ENCODE measurements at places on chromosomes 4 and X.

DNA sequence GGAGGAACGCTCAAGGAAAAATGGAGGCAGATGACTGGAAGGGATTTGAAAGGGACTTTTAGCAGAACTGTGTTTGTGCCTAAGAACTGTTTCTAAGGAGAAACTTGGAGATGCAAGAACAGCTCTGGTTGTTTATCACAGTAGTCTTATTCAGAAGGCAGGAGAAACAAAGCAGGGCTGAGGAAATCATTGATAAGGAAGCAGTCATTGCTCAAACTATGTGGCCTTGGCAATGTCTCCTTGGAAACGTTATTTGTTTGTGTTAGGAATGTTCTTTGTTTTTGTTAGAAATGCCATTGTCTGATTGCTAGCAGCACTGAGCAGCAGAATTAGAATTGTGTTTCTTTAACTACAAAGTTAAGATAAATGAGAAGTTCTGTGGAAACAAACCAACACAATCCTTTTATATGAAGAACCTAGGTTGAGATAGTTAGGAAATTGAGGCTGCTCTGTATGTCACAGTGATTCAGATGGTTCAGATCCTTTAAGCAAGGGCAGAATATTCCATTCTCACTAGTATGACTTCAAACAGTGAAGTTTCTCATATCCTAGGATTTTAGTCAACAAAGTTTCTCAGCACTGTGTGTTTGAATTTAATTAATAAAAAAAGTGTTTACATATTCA is 1191.3 kb upstream of the IGFBP7 start:
- no peak for DNase-seq

- DNase-seq, result no peak
These were observed 20.9 kb upstream of the MSANTD1 start for GRCh38 chr4:3227878-3228675.

GRCh38 chr4:53786632-53787031 is 195.3 kb upstream of the LNX1 start:
- DNase-seq, result no peak

DNA sequence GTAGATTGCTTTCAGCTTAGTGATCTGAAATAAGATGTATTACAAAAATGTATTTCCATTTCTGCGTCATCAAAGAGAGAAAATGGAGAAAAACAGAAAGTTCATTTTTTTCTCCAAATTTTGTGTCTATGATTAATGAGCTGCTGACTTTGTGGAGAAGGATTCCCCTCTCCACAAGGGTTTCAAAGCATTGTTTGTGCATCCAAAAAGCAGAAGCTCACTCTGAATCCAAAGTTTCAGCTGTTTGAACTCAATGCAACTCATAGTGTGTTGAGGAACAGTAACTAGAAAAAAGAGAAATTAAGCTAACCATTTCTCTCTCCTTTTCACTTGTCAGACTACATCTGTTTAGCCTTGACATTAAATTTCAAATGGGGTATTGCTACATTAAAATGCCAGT is 62.9 kb upstream of the SLC7A11 start:
- DNase-seq, result no peak

DNA sequence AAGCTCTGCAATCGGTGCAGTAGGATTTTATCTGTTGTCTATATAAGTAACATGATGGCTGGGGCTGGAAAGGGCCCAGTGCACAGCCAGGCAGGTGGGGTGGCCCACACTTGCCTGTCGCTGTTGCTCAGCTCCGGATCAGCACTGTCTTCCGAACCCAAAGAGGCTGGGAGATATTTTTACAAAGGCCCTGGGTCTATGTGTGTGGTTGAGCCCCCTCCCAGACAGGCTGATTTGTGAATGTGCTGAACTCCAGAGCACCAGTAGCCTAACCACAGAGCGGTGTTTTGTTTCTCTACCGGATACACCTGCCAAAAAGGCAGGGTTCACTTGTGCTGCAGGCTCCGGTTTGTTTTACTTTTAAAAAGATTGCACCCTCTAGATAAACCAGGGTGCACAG is 33.5 kb upstream of the CHRNA9 start:
- DNase-seq, result no peak

- no peak for DNase-seq
These were observed 358.3 kb upstream of the BOD1L1 start for GRCh38 chr4:13985837-13986236.

GRCh38 chr4:108106186-108106585 is 62.5 kb downstream of the LEF1 start:
- DNase-seq, result no peak

GRCh38 chr4:118967393-118967792 is 78.7 kb downstream of the SYNPO2 start:
- DNase-seq, result no peak

DNA sequence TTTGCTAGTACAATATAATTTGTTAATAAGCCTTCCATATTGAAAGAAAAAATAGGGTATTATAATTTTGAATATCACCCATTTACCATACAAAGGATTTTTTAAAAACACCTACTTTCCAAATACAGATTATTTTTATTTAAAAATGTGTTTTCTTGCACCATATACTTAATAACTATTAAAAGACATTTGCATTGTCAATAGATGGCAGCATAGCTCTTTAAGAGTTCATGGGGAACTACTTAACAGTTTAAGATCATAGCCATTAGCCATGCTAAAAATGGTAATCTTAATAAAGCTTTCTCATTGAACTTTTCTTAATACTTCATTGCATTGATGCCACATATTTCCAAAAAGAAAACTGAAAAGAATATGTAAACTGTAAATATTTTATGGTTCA is 1995.9 kb downstream of the C4orf33 start:
- DNase-seq, result no peak

DNA sequence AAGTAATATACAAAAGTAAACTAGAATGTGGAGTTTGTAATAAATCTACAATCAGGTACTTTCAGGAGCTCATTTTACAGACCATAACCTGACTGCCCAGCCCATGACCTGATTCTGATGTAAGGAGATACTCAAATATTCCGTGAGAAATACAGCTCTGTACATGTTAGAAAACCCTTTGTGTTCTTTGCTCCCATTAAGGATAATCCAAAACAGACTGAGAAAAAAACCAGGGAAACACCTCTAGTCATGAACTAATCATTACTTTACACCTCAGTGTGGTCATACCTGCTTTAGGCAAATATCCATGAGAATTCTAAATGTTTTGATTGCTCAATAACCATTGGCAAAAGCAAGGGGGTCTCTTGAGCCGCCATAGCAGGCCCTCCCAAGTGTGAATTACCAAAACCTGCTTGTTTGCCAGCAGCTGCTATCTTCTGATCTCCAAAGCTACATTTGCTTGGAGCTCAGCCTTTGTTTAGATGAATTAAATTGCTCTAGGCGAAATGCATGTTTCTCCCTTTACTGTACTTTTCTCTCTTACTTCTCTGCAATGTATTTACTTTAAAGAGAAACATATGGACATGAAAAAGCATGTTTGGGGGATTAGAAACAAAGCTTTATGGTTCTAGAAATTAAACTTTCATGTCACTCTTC is 79.1 kb downstream of the ANKRD50 start:
- no peak for DNase-seq

GRCh38 chrX:136629084-136629750 is 18.7 kb upstream of the CD40LG start:
- DNase-seq, result no peak

GRCh38 chr4:112842513-112842912 is 205.6 kb downstream of the LARP7 start:
- no peak for DNase-seq

GRCh38 chr4:15920723-15921591 is 17.6 kb downstream of the FGFBP1 start:
- no peak for DNase-seq

DNA sequence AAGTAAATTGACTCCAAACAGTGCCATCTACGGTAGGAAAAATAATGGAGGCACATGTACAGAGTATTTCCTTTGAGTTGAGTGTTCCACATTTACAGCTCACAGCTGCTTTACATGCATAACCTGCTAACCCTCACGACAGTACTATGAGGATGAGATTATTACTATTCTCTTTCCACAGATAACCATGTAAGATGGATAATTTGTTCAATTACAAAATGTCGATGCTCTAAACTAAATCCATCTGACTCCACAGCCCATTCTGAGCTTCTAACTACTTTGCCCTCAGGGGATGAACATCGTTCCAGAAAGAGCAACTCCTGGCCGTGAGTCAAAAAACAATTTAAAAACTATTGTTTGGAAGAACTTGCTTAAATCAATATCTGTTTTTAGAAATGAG is 330.4 kb upstream of the NWD2 start:
- DNase-seq, result no peak

DNA sequence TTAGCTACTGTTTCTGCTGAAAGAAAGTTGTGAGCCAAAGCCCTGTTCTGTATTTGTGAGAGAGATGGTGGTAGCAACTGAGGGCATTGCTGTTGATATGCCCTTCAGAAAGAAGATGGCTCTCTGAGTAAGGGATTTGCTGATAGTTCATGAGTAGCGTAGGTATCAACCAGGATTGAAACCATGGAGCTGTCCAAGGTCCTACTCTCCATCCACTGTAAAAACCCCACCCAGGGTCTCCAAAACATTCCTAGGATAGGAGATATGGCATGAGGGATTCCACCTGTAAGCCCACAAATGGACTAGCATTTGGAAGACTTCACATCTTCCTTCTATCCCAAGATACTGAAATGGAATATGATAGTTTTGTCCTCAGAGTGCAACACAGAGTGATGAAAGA is 277.1 kb upstream of the PRKX start:
- DNase-seq, result no peak

GRCh38 chr4:67593741-67594175 is 35.2 kb downstream of the STAP1 start:
- DNase-seq, result no peak

DNA sequence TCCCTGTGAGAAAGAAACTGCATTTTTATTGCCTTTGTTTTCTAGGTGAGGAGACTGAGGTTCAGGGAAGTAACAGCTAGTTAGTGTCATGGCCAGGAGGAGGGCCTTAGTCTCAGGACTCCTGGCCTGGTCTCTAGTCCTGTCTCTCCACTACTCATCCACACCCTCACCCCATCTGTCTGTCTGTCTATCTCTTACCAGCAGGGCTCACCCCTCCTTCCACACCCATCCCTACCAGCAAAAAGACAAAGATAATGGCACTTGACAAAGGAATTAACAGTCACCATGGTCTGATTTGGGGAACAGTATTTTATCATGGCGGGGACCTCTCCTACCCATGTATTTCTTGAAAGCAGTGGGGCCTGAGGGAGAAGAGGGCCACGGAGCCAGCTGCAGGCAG is 125.8 kb downstream of the REPS2 start:
- DNase-seq, result no peak

DNA sequence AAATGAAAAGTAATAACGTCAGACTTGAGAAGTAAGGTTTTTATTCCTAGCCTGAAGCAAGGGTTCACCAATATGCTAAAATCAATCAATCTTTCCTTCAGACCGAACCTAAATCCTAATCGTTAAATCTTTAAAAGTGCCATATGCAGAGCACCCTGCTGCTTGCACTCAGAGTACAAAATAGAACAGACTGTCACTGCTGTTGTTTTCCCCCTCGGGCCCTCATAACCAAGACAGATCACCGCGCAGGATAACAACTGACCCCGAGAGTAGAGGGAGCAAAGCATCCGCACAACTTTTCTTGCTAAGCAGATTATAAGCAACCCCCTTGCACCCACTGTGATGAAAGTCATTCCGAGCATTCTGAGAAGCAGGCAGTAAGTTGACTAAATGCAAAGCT is 550.9 kb upstream of the NDST4 start:
- no peak for DNase-seq

DNA sequence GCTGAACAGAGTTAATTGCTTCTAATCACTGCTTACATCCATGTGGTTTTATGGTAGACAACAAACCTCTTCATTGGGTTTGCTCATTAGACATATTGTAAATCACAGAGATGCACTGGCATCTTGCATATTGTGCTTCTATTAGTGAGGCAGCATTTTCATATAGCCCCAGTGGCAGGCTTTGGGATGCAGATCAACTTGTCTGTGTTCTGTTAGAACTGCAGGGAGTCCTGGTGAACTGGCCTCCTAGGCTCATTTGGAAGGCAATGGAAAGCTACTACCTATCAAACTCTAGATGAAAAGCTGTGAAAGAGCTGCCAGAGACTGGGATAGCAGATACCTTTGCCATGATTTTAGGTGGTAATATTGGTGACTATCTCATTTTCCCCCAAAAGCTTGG is 108.8 kb downstream of the NAA11 start:
- DNase-seq, result no peak

DNA sequence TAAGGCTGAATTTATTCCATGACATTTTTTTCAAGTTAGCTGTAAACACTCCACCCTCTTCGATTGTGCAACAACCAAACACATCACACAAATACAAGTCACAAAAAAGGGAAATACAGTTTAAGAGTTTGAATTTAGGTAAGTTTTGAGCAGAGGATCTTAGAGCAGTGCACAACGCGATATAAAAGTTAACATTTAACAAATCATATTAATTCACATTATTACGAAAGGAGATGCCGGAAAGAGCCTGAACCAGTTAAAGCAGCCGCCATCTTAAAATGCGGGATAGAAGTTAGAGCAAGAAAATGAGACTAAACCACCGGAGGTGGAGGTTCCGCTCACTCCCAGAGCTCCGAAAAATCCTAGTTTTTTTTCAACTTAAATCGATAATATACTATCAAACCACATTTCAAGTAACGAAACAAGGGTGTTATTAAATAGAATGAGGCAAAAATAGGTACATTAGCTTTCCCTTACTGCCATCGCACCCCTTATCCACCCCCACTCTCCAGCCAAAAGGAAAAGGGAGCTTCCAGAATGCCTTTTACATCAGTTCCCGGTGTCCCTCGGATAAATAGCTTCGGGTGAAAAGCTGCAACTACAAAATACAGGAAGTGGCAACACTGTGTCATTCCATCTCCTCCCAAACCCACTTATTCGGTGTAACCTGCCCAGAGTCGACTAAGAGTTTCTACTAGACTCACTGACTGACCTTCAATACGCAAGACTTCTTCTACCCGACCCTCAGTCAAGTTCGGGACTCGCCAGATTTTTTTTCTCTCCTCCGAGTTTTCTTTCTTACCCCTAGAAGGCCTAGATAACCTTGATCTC is 1.9 kb downstream of the UBE2D3 start:
- peak; percentile 34 for DNase-seq

DNA sequence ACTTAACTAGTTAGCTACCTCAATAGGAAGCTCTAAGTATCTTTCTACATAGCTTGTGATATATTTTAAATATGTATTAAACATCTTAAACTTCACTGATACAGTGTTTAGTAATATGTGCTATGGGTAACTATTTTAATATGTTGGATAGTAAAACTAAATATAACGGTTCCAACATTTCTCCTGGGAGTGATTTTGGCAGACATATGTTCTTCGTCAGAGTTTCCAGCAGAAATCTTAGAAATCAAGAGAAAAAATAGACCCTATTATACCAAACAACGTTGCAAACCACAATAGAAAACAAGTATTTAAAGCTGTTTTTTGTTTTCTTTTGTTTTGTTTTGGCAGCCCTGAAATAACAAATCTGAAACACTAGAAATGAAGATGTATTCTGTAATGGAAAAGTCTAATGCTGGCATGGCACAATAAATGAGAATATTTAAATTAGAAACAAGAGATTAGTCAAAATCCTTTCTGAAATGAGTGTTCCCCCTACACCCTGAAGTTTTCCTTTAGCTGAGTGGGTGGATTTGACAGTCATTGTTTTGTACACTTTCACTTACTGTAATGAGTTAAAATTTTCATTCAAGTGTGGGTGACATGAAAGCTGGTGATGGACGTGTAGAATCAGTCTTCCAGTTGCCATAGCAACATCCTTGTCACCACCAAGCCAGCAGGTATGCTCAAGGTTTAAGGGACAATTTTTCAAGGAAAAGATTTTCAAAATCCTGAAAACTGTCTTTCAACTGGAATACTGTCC is 233.5 kb downstream of the SCFD2 start:
- DNase-seq, result peak; percentile 26

Measured in activated CD4-positive, alpha-beta T cell treated with anti-CD3 and anti-CD28 coated beads, Interleukin-2, amount 50 U/mL, for 24 hours (primary cell).